ENCODE measurements at places on chromosomes 6 and 20.

DNA sequence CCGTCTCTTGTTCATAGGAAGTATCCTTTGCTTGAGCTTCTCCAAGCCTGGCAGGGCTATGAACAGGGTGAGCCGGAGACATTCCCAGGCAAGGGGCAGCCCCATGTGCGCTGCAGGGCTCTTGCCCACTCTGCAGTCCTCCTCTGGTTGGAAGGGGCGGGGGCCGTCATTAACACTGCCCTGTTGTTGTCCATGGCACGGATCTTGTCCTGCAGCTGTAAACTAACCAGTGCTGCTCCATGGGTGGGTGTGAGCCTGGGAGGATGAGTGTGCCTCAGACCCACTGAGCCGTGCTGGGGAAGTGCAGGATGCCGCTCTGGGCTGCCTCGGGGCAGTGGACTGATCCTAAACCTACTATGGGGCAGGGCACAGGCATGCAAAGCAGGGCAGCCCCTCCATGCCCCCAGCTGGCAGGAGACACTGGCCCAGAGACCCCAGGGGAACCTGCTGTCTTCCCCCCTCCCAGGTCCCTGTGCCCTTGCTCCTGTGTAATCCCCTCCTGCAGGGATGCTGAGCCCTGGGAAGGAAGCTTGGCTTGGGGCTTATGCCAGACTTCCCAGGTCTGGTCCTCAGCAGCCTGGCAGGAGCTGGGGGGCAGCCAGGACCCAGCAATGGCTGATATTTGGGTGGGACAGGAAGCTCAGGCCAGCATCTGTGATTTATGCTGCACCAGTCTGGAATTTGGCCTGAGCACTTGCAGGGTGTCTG lies 8.5 kb downstream of the EBF4 start:
- no peak for DNase-seq

- DNase-seq = no peak
Measured at GRCh38 chr6:14306151-14306906, 188.8 kb downstream of the CD83 start.

- no peak for DNase-seq
Measured at GRCh38 chr6:15456422-15456821, 206.4 kb downstream of the DTNBP1 start.

DNA sequence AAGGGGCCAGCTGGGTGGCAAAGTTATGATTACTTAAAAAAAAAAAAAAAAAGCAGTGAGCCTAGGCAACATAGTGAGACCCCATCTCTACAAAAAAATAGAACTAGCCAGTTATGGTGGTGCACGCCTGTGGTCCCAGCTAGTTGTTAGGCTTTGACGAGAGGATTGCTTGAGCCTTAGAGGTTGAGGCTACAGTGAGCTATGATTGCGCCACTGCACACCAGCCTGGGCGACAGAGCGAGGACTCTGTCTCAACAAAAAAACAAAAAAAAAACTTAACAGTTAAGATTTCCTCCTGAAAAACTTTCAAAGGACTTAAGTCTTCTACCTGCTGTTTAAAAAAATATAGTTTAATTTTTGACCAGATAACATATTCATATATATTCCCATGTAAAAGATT lies 2.4 kb downstream of the GTSF1L start:
- DNase-seq = no peak

DNA sequence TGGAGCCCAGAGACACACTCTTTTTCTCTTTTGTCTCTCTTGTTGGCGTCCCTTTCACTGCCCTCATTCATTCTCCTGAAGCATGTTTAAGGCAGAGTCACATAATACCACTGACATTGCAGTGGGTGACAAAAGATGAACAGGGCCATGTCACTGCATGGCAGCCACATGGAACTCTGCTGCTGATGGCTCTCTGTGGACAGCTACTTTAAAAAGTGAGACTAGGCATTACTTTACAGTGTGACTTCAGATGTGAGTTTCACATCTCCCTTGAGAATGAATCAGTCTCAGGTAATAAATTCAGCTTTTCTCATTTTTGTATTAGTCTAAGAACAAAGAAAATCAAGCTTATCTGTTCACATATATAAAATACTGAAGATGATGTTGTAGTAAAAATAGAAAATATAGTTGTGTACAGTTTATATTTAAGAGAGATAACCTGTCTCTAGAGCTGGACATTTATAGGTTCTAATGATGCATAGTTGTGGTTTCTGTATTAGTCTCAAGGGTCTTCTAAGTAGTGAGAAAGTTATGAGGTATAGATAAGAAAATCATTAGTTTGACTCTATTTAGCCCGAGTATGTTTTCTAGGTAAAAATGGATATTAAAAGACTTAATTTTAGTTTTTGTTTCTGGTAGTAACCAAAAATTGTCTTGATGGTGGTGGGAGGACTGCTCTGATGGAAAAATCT lies 6.1 kb downstream of the MRS2 start:
- no peak for DNase-seq

DNA sequence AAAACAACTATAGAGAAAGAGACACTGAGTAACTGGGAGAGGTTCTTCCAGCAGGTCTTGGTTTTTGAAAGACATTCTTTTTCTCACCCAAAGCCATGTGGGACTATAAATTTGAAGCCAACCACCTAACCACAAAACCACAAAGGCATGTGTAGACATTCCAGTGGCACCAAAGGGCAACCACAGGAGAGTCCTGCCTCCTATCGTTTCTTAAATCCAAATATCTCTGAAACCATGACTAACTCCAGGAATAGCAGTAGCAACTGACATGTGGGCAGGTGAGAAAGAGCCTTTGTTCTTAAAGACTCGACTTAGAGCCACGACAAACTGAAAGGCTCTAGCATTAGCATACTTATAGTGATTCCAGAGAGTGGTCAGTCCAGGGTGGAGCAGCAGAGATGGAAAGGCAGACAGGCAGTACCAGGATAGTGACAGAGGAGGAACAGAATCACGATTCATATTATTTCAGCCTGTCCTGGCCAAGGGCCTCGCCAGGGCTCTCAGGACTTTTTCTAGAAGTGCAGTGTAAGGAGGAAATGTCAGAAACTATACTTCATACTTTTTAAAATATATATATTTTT lies 9.4 kb upstream of the COL9A1 start:
- DNase-seq = no peak

GRCh38 chr6:151284548-151285017 lies 44.8 kb downstream of the AKAP12 start:
- DNase-seq = no peak

GRCh38 chr20:63434599-63435378 lies 37.7 kb downstream of the KCNQ2 start:
- peak; percentile 97 for DNase-seq

DNA sequence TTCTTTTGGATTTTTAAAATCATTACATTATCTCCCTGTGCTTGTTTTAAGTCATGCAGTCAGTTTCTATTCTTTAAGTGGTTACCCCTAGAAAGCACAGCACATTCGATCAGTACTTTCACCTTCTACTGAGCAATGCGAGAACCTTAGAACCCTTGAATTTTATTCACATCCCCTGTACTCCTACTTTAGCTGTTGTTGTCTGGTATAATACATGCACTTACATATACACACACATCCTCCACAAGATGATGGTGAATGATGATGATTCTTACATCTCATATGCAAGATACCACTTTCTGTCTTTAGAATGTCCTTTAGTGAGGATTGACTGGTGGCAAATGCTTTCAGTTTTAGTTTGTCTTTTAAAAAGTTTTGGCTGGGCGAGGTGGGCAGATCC lies 5.7 kb downstream of the CDC40 start:
- no peak for DNase-seq

- DNase-seq = no peak
Measured at GRCh38 chr6:78808356-78808891, 58.9 kb upstream of the IRAK1BP1 start.

DNA sequence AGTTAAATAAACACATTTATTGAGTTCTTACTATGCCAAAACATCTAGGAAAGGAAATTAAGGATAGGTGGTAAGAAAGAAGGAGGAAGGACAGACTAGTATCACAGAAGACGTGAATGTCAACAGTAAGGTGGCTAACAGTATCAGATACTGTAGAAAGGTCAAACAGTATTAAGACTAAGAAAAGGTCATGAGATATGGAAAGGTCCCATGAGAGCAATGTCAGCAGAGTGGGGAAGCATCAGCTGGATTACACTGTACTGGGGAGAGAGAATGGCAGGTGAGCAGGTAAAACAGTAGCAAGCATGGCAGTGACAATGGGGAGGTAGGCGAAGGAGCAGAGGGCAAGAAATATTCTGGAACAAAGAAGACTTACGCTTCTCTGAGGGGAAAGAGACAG lies 18.0 kb downstream of the GLO1 start:
- no peak for DNase-seq

All from 8988T (cell line).